AML-193 (cell line): ENCODE measurements at places on chromosomes 3 and 15.

GRCh38 chr3:18778094-18778493 lies 353.0 kb upstream of the SATB1 start:
- DNase-seq = no peak

GRCh38 chr15:29364426-29365078 lies 94.9 kb upstream of the NSMCE3 start:
- DNase-seq = no peak

DNA sequence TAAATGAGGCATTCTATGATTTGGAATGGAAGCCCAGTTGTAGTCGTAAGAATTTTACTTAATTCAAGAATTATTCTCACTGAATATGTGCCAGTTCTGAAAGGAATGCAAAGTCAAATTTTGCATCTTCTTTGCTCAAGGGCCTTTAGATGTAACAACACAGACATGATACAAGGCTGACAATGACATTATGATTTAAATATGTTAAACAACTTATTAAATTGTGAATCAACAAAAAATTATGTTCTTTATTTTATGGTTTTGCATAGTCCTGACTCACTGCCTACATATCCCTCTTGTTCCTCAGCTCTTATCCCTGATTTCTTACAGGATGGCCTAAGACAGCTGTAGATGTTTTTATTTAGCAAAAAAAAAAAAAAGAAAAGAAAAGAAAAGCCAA lies 170.9 kb upstream of the NR2E3 start:
- no peak for DNase-seq

GRCh38 chr15:85748729-85749128 lies 46.0 kb downstream of the KLHL25 start:
- no peak for DNase-seq

DNA sequence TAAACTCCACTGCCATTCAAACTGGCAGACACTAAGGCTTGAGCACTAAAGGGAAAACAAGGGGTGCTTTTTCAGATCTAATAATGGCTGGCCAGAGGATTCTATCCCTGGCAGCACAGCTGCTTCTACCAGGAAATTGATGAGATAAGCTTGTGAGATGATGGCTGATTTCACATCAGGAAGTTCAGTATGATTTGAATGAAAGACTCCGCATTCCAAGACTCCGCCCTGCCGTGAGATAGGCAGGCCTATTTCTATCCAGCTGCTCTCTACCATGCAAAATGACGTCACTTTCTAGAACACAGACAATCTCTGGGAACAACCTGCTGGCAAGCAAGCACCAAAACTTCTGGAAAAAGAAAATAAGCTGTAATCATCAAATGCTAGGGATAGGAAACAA lies 171.8 kb downstream of the WDR76 start:
- DNase-seq = no peak

GRCh38 chr3:33392703-33393125 lies 47.5 kb downstream of the UBP1 start:
- DNase-seq = no peak

- no peak for DNase-seq
These were observed 86.8 kb downstream of the SYNPR start for GRCh38 chr3:63364910-63365309.

DNA sequence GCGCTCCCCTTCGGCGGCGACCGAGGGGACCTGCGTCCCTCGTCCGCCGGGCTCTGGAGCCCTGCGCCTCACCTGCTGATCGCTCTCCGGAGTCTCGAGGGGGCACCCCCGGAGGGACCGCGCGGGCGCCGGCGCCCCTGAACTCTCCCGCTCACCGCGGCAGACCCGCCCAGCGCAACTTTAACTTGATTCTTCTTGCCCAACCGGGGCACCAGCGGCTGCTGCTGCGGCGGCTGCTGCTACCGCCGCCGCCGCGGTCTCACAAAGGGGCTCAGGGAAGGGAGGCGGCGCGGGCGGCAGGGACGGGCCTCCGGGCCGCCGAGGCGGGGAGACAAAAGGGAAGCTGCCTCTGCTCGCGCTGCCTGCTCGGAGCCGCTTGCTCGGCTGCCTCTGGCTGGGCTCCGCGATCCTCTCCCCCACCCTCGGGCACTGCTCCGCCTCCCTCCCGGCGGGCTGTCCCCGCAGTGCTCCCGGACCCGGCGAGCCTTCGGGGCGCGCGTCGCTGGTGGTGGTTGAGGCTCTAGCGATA lies at the start of gene PPM1L:
Gene PPM1L, plus strand, starts transcription at position 456 of the 529 bp plus-strand sequence.
- DNase-seq = peak; percentile 65

DNA sequence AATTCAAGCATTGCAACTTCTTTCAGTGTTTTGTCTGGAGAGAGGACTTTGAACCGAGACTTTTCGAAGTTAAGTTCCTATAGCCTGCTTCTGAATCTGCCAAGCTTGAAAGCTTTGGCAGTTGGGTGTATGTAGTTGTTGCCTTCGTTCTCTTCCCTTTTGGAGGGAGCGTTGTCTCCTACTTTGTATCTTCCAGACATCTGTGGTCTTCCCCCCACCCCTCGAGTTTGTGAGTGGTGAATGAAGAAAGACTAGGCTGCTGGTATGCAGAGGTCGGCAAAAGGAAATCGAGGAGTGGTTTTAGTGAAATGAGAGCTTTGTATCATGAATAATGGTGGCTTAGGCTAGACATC lies 1.3 kb downstream of the CTNNB1 start:
- DNase-seq = peak; percentile 27

DNA sequence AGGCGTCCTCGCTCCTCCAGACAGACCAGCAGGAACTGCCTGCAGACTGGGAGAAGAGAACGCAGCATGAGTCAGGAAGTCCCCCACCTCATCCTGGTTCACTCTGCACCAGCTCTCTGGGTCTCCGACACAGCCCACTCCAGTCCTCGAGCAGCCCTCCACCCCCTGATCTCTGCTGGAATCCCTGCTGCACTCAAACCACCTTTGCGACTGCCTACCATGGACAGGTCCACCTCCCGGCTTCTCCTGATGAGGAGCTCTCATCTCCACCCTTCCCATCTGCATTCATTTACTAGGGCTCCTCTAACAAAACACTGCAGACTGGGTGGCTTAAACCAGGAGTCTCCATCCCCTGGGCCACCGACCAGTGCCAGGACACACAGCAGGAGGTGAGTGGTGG lies 202.3 kb upstream of the IGF1R start:
- no peak for DNase-seq

GRCh38 chr3:16370872-16371740 lies 106.1 kb downstream of the OXNAD1 start:
- no peak for DNase-seq

- DNase-seq = no peak
These were observed 105.7 kb downstream of the SNRPN start for GRCh38 chr15:25060472-25060803.

- no peak for DNase-seq
These were observed 42.1 kb downstream of the PLS1 start for GRCh38 chr3:142638291-142638690.
